ENCODE measurements at places on chromosomes 13 and 19.

DNA sequence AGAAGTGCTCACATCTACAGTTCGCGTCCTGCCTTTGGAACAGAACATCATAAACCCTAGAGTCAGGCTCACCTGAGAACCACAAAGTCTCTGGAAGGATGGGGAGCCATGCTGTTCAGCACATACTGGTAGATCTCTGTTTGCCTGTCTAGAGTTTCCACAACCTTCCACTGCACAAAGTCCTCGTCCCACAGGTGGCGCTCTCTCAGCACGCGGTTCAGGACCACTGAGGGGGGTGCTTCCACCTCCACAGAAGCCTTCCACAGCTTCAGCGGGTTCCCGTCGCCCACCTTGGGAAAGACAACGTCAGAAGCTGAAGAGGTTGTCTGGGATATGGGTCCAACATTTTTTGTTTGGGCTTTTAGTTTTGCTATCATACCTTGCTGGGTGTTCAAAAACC lies 93.6 kb downstream of the KL start:
- no peak for DNase-seq

DNA sequence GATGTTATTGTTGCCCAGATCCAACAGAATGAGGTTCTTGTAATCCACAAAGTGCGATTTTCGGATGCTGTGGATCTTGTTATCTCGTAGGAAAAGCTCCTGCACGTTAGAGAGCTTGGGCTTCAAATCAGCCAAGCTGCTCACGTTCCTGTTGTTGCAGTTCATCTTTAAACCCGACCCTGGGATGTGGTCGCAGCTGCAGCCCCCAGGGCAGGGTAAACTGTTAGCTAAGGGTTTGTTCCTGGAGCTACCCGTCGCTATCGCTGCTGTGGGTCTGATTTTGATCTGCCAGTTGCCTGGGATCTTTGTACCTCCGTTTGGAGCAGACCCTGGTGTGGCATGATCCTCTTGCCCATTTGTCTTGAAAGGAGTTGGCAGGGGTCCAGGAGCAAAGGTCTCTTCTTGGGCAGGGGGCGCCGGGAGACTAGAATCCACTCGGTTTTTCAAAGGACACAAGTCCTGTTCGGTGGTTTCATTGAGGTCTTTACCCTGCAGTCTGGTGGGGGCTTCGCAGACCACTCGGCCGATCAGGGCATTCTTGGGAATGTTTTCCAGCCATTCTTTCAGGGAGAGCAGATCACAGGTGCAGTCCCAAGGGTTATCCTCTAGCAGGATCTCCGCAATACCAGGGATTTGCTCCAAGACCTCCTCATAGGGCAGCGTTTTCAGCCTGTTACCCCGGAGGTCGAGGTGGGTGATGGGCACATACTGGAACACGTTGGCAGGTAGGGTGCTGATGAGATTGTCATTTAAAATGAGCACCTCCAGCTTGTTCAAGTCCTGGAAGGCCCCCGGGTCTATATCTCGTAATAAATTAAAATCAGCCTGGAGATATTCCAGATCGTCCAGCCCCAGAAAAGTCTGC lies 1.8 kb downstream of the SLITRK1 start:
- DNase-seq: no peak

GRCh38 chr13:61144301-61144700 lies 271.3 kb downstream of the PCDH20 start:
- no peak for DNase-seq

DNA sequence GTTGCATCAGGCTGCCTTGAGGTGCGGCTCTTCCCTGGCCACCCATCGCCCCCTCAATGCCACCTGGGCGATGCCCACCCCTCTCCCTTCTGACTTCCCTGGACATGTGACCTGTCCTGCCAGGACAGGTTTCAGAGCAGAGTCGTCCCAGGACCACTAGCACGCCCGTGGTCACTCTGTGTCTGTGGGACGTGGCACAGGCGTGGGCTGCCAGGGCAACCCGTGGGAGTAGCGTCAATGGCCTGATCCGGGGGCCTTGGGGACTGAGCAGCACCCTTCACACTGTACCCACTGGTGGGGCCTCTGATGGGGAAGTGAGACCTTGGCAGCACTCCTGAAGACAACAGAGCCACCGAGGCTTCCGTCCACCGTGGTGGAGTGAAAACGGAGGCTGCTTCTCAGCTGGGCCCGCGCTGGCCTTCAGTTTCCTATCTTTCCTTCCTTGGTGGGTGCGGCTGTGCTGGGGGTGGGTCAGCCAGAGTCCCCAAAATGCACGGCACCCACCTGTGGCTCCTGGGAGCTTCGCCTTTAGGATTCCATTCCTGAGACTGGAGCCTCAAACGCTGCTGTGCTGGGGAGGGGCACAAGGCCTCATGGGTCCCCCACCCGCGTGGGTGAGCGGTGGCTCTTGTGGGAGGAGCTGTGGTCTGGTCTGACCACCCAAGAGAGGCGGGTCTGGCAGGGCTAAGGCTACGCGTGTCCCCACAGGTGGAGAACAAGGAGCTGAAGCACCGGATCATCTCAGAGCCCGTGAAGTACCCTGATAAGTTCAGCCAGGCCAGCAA lies 26.7 kb upstream of the TMEM255B start:
- no peak for DNase-seq

All from activated T-cell treated with anti-CD3 and anti-CD28 coated beads for 48 hours (primary cell).